Esophagus mucosa (tissue), 1 donor: ENCODE measurements at places on chromosomes 13 and 19.

DNA sequence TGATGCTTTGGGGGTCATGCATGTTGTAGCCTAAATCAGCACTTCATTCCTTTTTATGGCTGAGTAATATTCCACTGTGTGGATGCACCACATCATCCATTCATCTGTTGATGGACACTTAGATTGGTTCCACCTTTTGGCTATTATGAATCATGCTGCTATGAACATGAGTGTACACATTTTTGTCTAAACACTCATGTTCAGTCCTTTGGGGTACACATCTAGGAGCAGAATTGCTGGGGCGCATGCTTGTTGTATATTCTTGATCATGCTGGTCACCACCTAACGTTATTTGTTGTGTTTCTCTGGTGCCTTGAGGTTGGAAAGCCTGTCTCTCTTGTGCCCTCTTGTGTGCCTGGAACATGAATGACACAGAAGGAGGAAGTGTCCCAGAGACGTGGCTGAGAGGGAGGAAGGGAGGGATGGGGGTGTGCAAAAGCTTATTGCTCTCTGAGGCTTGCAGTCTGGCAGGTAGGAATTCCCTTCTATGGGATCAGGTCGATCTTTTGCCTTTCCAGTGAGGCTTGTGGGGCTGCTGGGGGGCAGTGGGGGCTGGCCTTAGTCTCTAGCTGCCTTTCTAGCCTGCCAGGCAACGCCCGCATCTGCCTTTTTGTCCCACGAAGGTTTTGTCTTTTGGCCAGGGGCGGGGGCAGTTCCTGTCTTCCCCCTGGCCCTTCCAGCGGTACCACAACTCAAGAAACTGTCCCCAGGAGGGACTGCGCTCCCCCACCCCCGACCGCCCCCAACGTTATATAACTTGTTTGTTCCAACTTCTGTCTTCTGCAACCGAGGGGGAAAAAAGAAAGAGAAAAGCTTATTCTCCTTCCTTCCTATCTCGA, 7.6 kb downstream of the KLHL26 start:
- ATAC-seq = peak; percentile 27

DNA sequence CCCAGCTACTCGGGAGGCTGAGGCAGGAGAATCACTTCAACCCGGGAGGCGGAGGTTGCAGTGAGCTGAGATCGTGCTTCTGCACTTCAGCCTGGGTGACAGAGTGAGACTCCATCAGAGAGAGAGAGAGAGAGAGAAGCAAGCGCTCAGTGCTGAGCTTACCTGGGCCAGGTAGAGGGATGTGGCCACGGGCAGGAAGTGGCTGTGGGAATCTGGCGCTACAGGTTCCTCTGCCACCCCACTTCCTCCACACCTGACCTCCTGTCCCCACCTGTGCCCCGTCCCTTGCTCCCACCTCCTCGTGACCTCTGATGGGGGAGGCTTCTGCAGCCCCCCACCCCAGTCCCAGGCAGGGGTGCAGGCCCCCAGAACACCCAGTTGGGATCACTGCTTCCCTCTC, 1.0 kb upstream of the NCCRP1 start:
- ATAC-seq = peak; percentile 63

DNA sequence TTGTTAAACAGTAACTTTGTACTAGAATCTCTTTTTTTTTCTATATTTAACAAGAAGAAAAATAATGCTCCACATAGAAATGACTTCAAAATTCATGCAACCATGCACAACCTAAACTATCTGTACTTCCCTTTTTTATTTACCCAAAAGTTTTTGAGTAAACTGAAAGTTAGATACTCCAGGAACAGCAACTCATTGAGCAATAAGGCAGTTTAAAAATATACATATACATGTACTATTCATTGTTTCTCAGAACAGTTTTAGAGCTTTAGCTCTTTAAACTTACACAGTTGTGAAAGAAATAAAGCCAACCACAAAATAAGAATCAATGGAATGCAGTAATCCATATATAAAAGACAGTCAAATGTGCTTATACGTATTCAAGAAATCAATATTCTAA, 39.2 kb downstream of the MTMR6 start:
- no peak for ATAC-seq

DNA sequence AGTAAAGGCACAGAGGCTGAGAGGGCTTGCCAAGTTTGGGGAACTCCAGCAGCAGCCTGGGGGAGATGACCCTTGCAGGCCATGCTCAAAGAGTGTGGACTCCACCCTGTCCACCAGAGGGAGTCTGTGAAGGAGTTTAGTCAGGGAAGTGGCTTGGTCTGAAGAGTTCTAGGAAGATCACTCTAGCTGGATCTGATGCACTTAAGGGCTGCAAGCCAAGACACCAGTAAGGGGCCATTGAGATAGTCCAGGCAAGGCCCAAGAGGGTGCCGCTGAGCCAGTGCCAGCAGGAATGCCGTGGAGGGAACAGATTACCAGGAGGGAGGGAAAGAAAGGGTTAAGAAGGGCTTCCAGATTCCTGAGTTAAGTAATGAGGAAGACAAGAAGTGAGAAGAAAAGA, 68.7 kb downstream of the ZAR1L start:
- peak; percentile 81 for ATAC-seq

DNA sequence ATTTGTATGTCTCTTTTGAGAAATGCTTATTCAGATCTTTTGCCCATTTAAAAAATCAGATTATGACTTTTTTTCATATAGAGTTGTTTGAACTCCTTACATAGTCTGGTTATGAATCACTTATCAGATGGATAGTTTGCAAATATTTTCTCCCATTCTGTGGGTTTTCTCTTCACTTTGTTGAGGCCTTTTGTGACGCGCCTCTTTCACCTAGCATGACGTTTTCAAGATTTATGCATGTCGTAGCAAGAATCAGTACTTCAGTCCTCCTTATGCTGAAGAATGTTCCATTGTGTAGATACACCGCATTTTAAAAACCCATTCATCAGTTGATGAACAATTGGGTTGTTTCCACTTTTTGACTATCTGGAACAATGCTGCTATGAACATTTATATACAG, 13.4 kb downstream of the PABPC3 start:
- no peak for ATAC-seq

- ATAC-seq = no peak
Measured at GRCh38 chr13:85724546-85725432, 74.4 kb downstream of the SLITRK6 start.
